ENCODE measurements at places on chromosomes 3 and 15.
A peak's percentile ranks its signal among the peaks of the same experiment; 100 is the strongest.

- no peak overlapping the region for H3K4me3 ChIP-seq
- no peak for DNase-seq
Measured at GRCh38 chr3:127172211-127172610, 20.7 kb upstream of the PRR23E start.

- H3K27me3 ChIP-seq: peaks cover 5% of the 10 kb centered on the region
- no peaks in the 10 kb centered on the region for H3K36me3 ChIP-seq
- DNase-seq: no peak
- no peak overlapping the region for H3K27ac ChIP-seq
Measured at GRCh38 chr15:68330416-68330815, 52.9 kb downstream of the FEM1B start.

- H3K27me3 ChIP-seq: peaks cover 4% of the 10 kb centered on the region
- no peak overlapping the region for H3K27ac ChIP-seq
- DNase-seq: no peak
- H3K36me3 ChIP-seq: no peaks in the 10 kb centered on the region
Measured at GRCh38 chr3:38773528-38773927, 42.5 kb downstream of the SCN10A start.

- no peaks in the 10 kb centered on the region for H3K36me3 ChIP-seq
- H3K4me1 ChIP-seq: peaks cover 9% of the 10 kb centered on the region
- DNase-seq: no peak
- no peaks in the 10 kb centered on the region for H3K27me3 ChIP-seq
- peak overlapping the region; percentile 0 for H3K27ac ChIP-seq
Measured at GRCh38 chr15:64544450-64544849, 84.1 kb downstream of the ZNF609 start.

GRCh38 chr15:100650685-100651084 is 48.3 kb downstream of the ASB7 start:
- no peak for DNase-seq
- no peaks in the 10 kb centered on the region for H3K4me1 ChIP-seq
- H3K27me3 ChIP-seq: no peaks in the 10 kb centered on the region

- no peaks in the 10 kb centered on the region for H3K27me3 ChIP-seq
- H3K4me1 ChIP-seq: no peaks in the 10 kb centered on the region
- H3K27ac ChIP-seq: no peak overlapping the region
- no peak overlapping the region for H3K4me3 ChIP-seq
Measured at GRCh38 chr3:40653001-40653400, 128.2 kb downstream of the ZNF621 start.
